ENCODE measurements at places on chromosomes 6 and 20.

- no peak for DNase-seq
These were observed 15.0 kb downstream of the FKBP5 start for GRCh38 chr6:35673755-35674154.

GRCh38 chr6:117600008-117600743 lies 2.1 kb downstream of the GOPC start:
- peak; percentile 4 for DNase-seq

DNA sequence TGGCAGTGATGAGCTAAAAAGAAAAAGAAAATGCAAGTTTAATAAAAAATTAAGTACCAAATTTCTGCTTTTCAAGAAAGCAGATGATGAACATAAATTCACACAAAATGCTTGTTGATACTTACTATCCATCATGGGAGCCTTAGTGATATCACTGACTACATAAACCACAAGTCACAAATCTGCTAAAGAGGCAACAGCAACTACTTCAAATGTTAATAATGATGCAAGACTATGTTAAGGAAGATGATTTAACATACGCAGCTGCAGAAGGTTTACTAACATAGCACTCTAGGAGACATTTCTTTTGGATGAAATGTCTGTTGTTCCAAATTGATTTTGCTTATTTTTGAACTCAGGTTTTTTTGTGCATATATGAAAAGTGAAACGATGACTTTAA lies 18.6 kb downstream of the FYN start:
- DNase-seq, result no peak

DNA sequence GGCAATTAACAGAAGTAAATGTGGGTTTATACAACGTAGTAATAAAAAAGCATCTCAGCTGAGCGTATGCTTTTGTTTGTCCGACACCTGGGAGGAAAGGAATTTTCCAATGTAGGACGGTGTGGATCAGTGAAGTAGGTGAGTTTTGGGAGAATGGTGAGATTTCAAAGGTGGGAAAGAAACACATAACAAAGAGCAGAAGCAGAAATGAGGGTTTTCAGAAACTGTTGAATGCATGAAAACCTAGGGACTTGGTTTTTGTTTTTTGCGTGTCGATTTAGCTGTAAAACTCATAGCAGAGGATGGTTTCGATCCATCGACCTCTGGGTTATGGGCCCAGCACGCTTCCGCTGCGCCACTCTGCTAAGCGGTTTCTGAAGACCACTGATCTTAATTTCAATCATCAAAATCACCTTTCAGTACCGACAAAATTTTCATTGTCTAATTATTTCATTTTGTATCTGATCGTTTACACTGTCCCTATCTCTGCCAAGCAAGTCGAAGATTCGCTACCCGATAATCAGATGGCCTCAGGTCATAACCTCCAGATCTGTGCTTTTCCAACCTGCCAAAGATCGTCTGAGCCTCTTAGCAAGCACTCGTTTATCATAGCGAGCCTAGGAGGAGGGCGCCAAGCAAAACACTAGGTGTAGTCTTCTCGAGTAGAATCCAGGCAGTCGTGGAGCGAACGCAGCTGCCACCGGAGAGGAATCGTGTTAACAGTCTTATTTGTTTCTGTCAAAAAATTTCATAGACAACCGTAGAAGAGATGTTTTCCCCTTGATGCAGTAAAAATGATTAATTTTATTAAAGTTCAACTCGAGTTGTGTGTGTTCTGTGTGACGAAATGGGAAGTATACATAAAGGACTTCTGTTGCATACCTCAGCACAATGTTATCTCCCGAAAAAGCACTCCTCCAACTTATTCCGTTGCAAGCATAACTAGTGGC lies 20.9 kb upstream of the POM121L2 start:
- DNase-seq, result peak; percentile 88

DNA sequence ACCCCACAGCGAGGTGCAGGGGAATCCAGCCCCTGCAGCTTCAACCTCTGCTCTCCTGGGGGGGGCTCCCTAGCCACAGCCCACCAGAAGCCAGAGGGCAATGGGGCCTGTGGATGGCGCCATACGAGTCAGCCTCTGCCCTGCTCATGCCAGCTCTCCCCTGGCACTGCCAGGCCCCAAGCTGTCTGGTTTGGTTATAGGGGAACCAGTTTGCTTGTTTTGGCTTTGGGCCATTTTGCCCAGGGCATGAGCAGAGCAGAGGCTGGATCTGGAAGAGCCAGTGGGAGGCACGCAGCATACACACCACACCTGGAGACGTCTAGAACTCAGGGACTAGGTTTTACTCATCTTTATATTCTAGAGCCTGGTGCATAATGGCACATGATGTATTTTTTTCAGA lies 66.7 kb upstream of the SLC22A16 start:
- DNase-seq, result peak; percentile 89

GRCh38 chr6:155883741-155884140 lies 428.1 kb upstream of the NOX3 start:
- no peak for DNase-seq

DNA sequence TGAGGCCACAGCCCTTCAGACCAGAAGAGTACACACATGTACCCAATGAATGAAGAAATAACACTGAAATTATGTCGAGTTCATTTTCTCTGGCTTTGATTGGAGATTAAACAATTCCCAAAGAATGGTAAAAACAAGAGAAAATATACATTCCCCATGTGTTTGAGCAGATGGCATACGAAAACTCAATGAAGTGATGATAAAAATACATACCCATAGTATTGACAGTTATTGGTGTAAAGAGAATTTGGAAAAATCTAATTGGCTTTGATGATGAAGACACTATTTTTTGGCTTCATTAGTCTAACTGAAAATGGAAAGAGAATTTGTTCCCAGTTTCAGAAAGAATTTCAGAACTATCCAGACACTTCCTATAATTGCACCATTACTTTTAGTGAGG lies 76.6 kb upstream of the SNRPB2 start:
- DNase-seq, result no peak

DNA sequence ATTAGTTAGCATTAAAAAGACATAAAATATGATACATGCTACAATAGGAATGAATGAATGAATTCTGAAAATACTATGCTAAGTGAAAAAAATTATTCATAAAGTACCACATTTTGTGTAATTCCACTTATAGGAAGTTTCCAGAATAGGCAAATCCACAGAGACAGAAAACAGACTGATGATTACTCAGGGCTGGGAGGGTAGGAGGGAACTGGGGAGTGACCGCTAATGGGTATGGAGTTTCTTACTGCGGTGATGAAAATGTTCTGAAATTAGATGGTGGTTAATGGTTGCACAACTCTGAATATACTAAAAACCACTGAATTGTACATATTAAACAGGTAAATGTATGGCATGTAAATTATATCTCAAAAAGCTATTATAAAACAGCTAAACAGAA lies 22.6 kb downstream of the FERMT1 start:
- no peak for DNase-seq

DNA sequence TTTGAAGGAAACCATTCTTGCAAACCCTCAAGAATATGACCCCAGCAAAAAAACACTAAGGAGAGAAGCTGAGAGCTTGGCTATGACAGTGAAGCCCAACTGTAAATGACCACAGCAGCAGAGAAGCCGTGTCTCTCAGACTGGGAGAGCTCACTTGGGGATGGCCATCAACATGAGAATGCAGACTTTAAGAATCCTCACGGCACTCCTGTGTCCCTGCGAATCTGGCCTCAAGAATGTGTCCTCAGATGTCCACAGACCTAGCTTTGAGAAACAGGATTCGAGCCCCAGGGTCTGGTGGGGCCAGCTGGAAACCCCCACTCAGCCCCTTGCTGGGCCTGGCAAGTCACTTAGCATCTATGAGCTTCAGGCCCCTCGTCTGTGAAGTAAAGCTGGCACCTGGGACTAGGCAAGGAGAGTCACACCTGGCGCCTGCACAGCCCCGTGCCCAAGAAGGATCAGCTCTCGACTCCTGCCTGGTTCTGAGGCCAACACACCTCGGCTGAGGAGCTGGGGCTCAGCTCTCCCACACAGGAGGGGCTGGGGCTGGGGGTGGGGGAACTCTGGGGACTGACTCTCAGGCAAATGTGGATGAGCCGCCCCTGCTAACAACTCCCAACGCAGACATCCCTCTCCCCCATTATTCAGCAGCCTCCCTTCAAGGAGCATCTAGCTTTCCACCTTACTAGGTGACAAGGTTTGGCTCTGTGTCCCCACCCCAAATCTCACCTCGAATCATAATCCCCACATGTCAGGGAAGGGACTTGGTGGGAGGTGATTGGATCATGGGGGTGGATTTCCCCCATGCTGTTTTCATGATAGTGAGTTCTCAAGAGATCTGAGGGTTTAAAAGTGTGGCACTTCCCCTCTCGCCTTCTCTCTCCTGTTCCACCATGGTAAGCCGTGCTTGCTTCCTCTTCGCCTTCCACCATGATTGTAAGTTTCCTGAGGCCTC lies 97.7 kb downstream of the GRM4 start:
- DNase-seq, result no peak

DNA sequence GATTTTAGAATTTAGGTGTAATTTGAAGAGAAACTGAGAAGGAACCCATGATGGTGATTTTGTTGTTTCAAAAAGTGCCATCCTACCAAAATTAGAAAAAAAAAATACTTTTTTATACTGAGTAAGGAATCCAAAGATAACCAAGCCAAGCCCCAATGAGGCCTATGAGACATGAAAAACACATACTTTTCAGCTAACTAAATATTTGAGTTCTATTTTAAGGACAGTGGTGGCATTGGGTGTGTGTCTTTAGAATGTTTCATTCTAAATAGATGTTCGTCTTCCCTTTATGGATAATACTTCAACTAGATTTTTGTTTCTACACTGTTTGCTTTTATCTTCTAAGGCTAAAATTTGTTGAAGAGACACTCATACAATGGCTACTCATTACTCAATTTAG lies 9.6 kb downstream of the CD24 start:
- no peak for DNase-seq

Measured in NCI-H69 (cell line).